ENCODE measurements at places on chromosomes 16 and 17.

GRCh38 chr16:629185-629832 lies 1.5 kb upstream of the WFIKKN1 start:
- no peak for DNase-seq

DNA sequence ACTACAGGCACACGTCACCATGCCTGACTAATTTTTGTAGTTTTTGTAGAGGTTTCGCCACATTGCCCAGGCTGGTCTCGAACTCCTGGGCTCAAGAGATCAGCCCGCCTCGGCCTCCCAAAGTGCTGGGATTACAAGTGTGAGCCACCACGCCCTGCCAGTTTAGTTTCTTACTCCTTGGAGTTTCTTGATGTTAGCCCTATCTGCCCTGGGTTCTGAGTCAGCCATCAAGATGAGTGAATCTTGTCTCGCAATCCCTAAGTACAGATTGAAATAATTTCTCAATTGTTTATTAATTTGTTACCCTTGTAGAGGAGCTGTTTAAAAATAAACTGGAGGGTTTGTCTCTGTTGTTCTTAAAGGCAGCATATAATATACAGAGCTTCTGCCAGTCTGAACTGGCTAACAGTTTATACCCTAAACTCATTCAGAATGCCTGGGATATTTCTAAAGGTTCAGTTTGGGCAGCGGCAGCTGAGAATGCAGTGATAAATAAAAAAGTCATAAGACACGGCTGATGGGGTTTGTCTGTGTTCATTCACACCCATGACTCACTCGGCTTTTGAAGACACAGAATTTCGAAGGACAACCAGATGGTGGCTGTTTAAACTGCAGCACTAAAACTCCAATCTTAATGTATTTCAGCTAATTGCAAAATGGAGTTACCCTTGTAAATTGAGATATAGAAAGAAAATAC lies 39.6 kb downstream of the GPRC5B start:
- peak; percentile 81 for DNase-seq

DNA sequence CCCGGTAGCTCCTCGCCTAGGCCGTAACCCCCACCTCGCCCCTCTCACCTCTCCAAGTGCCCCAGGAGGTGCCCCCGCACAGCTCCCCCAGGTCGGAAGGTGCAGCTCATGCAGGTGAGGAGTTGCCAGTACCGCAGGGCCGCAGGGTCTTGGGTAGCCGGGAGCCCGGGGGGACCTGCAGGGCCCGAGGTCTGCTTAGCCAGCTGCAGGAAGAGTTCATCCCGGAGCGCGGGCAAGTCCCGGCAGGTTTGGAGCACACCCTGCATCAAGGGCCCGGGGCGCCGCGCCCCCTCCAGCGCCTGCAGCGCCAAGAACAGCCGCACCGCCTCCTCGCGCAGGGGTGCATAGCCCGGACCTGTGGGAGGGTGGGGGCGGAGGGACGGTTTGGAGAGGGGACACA lies 4.8 kb downstream of the PLEKHH3 start:
- no peak for DNase-seq

DNA sequence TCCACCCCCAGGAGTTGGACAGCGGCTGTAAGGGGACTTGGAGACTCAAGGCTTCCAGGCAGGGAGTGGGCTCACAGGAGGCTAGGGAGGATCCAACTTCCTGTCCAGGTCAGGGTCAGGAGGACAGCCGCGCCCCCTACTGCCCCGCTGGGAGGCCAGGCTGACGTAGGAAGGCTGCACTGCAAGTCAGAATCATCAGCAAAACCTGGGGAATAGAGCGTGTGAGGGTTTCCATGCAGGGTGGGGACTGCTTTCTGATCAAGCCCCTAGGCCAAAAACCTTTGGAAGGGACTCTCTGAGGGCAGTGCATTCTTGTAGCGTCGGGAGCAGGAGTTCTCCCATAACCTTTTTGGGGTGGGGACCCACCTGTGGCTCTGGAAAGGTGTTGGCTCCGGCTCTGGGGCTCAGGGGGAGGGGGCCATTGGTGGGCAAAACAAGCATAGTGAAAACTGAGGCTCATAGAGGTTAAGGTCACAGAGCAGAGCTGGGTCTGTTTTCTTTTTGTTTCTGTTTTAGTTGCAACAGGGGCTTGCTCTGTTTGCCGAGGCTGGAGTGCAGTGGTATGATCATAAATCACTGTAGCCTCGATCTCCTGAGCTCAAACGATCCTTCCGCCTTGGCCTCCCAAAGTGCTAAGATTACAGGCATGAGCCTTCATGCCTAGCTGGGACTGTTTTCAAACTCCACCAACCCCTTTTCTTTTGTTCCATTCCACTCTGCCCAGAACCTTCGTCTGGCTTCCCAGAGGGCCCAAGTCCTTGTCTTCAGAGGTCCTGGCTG lies 22.1 kb downstream of the RAI1 start:
- no peak for DNase-seq

DNA sequence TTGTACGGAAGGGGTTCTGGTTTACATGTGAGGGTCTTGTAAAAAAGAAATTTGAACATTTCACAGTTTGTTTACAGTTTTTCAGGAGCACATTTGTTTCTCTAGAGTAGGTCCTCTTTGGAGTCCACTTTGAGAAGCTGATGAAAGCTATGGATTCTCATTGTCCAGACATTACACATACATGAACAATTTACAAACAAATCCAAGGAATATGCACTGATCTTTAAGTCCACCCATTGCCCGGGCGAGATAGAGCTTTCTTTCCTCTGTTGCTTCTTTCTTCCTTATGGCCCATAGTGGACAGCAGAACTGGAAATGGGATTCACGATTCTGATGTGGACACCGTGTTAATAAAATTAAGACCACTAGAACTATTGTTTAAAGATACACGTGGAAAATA lies 1.9 kb downstream of the DCAF7 start:
- peak; percentile 19 for DNase-seq

- DNase-seq = peak; percentile 27
Observed at GRCh38 chr16:57245472-57246113, 534 bp downstream of the ARL2BP start.

DNA sequence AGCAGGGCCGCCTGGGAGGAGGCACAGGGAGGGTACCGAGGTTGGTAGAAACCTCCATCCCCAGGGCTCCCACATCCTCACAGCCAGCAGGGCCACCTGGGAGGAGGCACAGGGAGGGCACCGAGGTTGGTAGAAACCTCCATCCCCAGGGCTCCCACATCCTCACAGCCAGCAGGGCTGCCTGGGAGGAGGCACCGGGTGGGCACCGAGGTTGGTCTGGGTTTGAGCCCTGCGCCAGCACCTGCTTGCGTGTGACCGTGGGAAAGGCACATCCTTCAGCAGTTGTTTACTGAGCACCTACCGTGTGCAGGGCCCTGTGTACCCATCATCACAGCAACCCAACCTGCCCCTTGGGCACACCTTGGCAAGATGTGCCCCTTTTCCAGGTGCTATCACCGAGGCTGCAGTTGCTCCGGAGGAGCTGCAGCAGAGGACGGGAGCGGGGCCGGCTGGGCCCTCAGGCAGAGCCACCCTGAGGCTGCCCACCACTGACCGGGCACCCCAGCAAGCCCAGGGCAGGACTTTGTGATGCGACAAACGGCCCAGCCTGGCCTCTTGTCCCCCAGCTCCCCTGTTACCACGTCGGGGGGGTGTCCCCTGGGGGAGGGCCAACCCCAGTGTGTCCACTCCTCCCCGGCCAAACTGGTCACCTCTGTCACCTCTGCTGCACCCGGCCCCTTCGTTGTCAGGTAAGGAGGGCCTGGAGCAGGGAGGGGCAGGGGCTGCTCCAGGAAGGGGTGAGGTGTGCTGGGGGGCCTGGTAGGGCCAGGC lies 22.1 kb upstream of the OSGIN1 start:
- DNase-seq = no peak
